Bronchial smooth muscle cell (primary cell): ENCODE measurements at places on chromosomes 3 and 15. TPM values are rescaled to one million over a fixed set of nuclear protein-coding genes. Genes with fewer than 3 reads are reported as not detected.

Gene PROS1
- 17.9 and 18.1 TPM in 2 replicates for total RNA-seq

Gene CP
- 0.52 TPM in 1 of 2 replicates, not detected in the other for total RNA-seq

Gene AMIGO3
- under 0.01 and 0.34 TPM in 2 replicates for total RNA-seq

Gene TRH
- not detected in 2 replicates for total RNA-seq

Gene MCTP2
- 4.1 and 4.3 TPM in 2 replicates for total RNA-seq

Gene SQOR
- 67.3 and 78.7 TPM in 2 replicates for total RNA-seq

Gene STIMATE
- 8.0 and 10.3 TPM in 2 replicates for total RNA-seq

Gene EPHA6
- total RNA-seq = 0.26 TPM in 1 of 2 replicates, not detected in the other

Gene APOD
- total RNA-seq = 1.2 and 1.3 TPM in 2 replicates

Gene LYZL4
- not detected in 2 replicates for total RNA-seq

Gene MYL3
- total RNA-seq = 0.09 TPM in 1 of 2 replicates, not detected in the other

Gene MYRIP
- total RNA-seq = 0.09 and 0.16 TPM in 2 replicates

Gene EPHB1
- 0.34 and 0.63 TPM in 2 replicates for total RNA-seq

Gene SEMA5B
- not detected in 2 replicates for total RNA-seq

Gene HTR3E
- total RNA-seq = not detected in 2 replicates

Gene ZNF385D
- total RNA-seq = 1.1 and 1.5 TPM in 2 replicates

Gene PLA2G4E
- not detected in 2 replicates for total RNA-seq

Gene RYR3
- under 0.01 TPM in 2 replicates for total RNA-seq

Gene SERPINI2
- not detected in 2 replicates for total RNA-seq
